Frontal cortex (tissue), 4 donors: ENCODE measurements at places on chromosomes 12 and 14. TPM values are rescaled to one million over a fixed set of nuclear protein-coding genes. Genes with fewer than 3 reads are reported as not detected.

- DNase-seq = no peak
These were observed 98.6 kb downstream of the SLC6A15 start for GRCh38 chr12:84813780-84814663.

GRCh38 chr12:113115455-113116126 is 20.0 kb downstream of the RASAL1 start:
- no peak for DNase-seq

GRCh38 chr12:117011988-117012805 is 87.0 kb downstream of the TESC start:
- no peak for DNase-seq

GRCh38 chr12:130144256-130144655 is 18.0 kb upstream of the FZD10 start:
- no peak for DNase-seq

GRCh38 chr12:95291501-95291900 is 73.9 kb downstream of the VEZT start:
- DNase-seq = no peak

KITLG gene
- 56.3 TPM for total RNA-seq

TSPAN11 gene
- 2.9 TPM for total RNA-seq
